GM19239 (cell line): ENCODE measurements at places on chromosomes 13 and 19.
A peak's percentile ranks its signal among the peaks of the same experiment; 100 is the strongest.

DNA sequence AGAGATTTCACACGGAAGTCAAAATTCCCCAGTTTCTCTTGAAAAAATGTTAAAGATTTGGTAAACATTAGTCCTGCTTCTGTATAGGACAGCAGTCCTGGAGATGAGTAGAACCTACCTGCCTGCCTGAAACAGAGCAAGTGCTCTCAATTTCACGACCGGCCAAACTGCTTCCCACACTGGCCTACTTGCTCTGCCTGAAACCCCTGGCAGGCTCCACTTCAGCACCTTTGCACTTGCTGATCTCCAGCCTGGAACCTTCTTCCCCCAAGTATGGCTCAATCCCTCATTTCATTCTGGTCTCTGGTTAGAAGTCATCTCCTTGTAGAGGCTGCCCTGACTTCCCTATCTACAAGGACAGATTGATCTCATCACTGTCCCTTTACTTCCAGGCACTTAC is 271.4 kb downstream of the DLEU7 start:
- no peak for DNase-seq

- no peak for DNase-seq
Observed at GRCh38 chr19:38266981-38267597, 2.7 kb downstream of the SPINT2 start.

DNA sequence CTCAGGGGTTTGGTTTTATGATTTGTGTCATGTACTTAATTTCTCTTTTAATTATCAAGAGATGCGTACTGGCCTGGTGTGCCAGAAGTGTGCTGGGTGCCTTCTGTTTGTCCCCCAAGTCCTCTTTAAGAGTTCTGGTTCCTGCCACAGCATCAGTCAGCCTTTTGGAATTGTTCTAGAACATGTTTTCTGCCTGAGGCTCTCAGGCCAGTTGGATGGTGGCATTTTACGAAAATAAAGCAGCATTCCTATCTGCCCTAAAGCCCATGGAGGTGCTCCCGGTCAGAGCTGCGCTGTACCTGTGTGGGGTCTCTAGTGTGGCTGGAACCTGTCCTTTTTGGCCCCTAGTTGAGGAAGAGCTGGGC is 54.1 kb downstream of the TSSK6 start:
- DNase-seq: no peak

GRCh38 chr13:65943024-65943423 is 1287.1 kb downstream of the PCDH9 start:
- DNase-seq: no peak

DNA sequence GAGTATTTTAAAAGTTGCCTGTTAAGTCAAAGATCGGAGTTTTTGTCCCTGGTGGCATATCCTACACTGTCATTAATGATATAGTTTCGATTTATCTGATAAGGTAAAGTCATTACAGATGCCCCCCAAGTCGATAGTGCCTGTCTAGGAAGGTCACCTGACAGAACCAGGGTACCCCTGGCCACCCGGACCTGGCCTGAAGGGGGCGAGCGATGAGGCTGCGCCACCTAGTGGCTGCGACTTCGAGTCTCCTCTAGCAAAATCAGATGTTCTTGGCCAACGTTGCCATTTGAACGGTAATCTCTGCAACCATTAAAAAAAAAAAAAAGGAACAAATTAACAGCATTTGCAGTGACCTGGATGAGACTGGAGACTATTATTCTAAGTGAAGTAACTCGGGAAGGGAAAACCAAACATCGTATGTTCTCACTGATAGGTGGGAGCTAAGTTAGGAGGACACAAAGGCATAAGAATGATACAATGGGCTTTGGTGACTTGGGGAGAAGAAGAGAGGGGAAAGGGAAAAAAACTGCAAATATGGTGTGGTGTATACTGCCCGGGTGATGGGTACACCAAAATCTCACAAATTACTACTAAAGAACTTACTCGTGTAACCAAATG is 565.1 kb downstream of the LIG4 start:
- no peak for DNase-seq

DNA sequence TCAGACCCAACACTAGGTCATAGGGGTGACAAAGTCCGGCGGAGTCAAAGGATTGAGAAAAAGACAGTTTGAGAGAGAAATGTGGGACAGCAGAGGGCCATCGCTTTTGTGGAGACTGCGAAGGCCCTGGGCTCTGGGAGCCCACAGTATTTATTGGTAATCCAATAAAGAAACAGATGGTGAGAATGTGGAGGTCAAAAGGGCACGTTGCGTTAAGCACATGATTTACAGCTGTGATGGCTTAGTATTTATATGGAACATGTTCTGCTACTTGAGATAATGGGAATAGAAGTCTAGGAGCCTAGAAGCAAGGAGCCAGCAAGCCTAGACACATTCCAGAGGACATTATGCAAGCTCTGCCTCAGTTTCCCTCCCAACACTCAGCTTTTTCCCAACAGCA is 2521.1 kb downstream of the PCDH9 start:
- no peak for DNase-seq

- DNase-seq: no peak
Observed at GRCh38 chr19:9917321-9917720, 19.0 kb downstream of the OLFM2 start.

- DNase-seq: no peak
Observed at GRCh38 chr13:66532146-66532545, 698.0 kb downstream of the PCDH9 start.

DNA sequence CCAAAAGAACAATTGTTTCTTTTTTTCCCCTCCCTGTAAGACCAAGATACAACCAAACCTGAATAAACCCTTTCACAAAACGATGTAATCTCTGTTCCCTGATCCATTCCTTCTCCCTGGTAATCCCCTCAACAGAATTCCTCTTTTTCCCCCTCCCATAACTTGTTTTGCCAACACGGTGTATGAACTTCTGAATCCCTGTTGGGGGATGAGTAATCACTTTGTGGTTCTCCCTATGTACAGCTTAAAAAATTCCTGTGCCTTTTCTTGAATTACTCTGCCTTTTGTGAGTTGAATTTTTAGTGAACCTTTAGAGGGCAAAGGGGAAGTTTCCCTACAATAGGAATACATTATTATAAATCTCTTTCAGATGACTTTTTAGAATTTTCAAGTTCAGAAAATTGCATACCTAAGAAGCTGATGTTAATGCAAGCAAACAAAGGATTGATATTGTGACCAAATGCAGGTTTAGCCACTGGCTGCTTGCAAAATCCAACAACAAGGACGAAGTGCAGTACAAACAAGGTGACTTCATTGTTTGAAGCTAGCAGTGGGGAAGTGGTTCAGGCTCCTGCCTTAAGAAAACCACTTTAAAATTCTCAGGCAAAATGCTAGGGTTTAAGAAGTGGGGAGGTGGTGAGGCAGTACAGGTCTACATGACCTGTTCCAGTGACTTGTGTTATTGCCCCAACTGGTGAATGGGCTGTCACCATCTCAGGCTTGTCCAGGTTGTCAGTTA is 15.0 kb upstream of the EPSTI1 start:
- DNase-seq: no peak

GRCh38 chr13:100581504-100581903 is 7.1 kb downstream of the GGACT start:
- no peak for DNase-seq

DNA sequence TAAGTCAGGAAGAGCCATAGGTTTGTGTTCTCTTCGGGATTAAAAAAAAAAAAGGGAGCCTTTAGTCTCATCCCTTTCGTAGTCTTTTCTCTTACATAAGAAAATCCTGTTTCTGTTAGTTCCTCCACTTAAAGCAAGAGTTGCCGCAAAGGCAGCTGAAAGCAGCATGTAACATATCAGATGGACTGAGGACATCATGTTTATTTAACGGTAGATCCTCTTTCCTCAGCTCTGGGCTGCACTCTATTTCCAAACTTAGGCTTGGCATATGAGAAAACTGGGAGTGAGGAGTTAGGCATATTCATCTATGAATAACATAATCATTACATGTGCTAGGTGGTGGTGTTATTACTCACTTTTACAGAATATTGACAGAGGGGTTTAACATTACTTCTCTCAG is 391.2 kb downstream of the KLF12 start:
- no peak for DNase-seq

- no peak for DNase-seq
Observed at GRCh38 chr19:28027116-28027515, 1185.8 kb downstream of the UQCRFS1 start.

GRCh38 chr19:54316746-54317107 is 3.8 kb upstream of the LILRA5 start:
- no peak for DNase-seq

- DNase-seq: peak; percentile 94
Observed at GRCh38 chr19:45523642-45524256, 16.5 kb downstream of the VASP start.

DNA sequence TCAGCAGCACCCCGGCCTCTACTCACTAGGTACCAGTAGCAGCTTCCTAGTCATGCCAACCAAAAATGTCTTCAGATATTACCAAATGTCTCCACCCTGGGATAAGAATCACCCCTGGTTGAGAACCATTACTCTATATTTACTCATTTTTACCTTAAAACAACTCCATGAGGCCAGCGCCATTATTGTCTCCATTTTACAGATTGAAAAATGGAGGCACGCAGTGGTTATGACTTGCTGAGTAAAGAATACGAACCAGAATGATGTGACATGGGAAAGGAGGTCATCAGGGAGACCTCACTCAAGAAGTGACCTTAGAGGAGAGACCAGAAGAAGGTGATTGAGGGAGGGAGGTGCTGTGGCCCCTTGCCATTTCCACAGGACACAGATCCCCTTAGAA is 2.2 kb downstream of the CEACAM19 start:
- DNase-seq: no peak

DNA sequence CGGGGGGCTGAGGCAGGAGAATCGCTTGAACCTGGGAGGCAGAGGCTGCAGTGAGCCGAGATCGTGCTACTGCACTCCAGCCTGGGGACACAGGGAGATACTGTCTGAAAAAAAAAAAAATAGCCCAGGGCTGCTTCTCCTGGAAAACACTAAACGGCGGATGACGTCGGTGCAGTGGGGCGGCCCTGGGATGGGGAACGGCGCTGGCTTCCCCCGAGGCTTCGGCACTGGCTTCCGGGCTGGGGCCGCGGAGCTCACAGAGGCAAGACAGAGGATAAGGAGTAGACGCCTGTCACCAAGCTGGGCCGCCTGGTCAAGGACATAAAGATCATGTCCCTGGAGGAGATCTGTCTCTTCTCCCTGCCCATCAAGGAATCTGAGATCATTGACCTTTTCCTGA is 5.0 kb downstream of the PRSS57 start:
- DNase-seq: no peak

DNA sequence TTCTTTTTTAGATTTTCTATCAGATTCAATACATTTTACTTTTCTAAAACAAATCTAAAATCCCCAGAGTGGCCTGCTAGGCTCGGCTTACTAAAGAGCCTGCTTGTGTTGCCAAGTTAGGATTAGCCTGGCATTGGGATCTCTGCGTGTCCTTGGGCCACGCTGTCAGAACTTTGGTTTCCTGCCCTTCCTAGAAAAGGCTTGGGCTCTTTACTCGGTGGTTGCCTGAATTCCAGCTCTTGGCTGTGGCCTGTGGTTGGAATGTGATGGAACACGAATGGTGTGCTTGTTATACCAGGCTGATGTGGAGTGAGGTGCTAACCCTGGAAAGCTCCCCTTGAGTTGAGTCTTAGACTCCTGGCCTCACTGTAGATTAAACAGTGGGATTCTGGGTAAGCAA is 8.5 kb downstream of the SPATA13 start:
- DNase-seq: no peak

GRCh38 chr19:18672044-18672451 is 11.4 kb upstream of the CRTC1 start:
- no peak for DNase-seq

- no peak for DNase-seq
Observed at GRCh38 chr19:40921005-40921897, 39.2 kb upstream of the CYP2A7 start.

DNA sequence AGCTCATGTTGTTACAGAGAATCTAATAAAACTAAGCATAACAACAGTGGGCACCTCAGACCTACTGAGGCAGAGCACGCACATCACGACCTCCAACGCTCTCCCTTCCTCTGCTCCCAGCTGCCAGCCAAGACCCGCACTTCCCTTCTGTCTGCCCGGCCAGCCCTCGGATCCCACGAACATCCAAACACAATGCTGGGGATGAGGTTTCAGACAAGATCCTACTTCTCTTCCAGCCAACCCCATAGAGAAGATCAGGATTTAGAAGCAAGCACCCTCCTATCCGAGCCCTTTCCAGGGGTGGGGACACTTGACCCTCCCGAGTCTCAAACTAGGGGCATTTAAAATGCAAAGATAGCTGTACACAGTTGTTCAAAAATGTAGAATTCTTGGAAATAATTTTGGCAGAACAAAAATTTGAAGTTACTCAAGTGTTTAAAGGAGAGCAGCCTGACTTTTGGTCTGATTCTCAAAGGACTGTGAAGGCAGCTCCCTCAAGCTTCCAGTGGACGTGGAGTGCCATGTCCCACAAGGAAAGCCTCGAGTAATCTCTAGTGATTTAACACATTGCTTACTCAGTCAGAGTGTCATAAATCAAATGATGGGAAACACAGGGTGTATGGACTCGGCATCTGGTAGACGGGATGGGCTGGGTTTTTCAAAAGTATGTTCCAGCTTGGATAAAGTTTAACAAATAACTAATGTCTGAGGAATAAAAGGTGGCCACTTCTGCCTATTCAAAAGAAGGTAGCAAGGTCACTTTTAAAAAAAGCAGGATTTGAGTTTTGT is 32.8 kb downstream of the ANKRD10 start:
- no peak for DNase-seq

- no peak for DNase-seq
Observed at GRCh38 chr13:21987793-21988192, 316.9 kb downstream of the FGF9 start.

- no peak for DNase-seq
Observed at GRCh38 chr19:45790942-45791341, 1.7 kb downstream of the DMWD start.
